ENCODE measurements at places on chromosomes 4 and X.

- no peak for DNase-seq
These were observed 225.8 kb upstream of the SPRY1 start for GRCh38 chr4:123170843-123171242.

- DNase-seq = no peak
These were observed 101.1 kb upstream of the CYLC1 start for GRCh38 chrX:83759872-83760271.

DNA sequence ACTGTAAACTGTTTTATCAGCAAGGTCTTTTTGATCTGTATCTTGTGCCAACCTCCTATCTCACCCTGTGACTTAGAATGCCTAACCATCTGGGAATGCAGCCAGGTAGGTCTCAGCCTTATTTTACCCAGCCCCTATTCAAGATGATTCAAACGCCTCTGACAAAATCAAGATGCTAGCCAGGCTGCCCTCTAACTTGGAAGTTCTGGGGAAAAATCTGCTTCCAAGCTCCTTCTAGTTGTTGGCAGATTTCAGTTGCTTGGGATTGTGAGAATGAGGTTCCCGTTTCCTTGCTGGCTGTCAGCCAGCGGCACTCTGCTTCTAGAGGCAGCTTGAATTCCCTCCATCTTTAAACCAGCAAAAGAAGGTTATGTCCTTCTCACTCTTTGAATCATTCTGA lies 34.7 kb downstream of the LUZP4 start:
- no peak for DNase-seq

DNA sequence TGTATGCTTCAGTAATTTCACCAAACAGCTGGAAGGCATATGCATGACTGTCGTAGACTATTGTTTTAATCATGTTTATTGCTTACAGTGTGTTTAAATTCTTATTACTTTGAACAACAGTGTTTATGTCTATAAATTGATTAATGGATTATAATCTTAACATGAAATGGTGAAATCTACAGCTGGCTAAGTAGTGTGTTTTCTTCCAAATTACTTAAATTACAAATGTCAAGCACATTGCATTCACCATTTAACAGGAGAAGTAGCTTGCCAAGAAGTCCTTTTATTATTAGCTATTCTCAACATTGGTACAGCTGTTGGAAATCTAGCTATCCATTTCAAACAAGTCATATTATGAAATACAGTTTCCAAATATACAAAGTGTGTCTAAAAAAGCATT lies 849.3 kb upstream of the PCDH10 start:
- DNase-seq = no peak

- peak; percentile 83 for DNase-seq
These were observed at the start of gene ATP10D for GRCh38 chr4:47485047-47485692. ATP10D (plus strand) TSS chr4:47485275; CDS start chr4:47512541, 27,266 bp downstream.

- no peak for DNase-seq
These were observed 75.4 kb downstream of the LIMCH1 start for GRCh38 chr4:41613386-41613785.

DNA sequence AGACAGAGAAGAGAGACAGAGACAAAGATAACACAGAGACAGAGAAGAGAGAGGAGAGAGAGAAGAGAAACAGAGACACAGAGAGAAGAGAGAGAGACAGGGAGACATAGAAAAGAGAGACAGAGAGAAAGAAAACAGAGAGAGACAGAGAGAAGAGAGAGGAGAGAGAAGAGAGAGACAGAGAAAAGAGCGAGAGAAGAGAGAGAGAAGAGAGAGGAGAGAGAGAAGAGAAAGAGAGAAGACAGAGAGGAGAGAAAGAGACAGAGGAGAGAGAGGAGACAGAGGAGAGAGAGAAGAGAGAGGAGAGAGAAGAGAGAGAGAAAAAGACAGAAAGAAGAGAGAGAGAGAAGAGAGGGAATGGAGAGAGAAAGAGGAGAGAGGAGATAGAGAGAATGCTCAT lies 601.1 kb upstream of the PRKX start:
- DNase-seq = no peak

Data from HuH-7 (cell line).